ENCODE measurements at places on chromosomes 13 and 19.

DNA sequence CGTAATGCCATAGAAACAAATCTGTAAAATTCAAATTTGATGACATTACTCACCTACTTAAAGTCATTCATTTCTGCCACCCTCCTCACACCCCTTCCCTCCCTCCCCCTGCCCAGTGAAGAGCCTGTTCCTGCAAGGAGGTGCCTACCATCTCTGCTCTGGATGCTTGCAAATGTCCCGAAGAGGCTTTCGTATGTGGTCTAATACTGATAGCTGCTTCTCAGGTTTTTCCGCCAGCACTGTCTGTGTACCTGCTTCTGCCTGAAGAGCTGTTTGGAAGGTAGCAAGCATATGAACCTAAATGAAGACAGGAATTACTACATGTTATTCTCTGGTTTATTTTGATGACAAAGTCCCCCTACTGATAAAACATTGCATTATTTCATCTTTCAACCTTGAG lies 57.1 kb downstream of the GPALPP1 start:
- no peak for DNase-seq

DNA sequence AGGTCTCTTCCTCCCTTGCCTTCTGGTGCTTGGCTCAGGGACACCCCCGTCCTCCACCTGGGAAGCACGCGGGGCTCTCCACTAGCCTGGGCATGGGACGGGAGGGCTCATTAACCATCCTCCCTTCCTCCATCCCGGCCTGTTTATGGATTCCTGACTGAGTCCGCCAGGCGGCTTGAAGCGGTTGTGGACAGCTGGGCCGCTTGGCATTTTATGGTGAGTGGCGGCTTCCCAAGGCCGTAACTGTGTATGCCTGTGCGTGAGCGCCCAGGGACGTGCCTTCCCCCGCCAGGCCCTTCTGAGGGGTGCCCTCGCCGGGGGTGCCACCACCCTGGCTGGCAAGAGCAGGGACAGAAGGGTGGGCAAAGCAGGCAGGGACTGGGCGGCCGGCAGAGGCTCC lies 202.8 kb downstream of the URI1 start:
- no peak for DNase-seq

- DNase-seq: no peak
These were observed 8.3 kb upstream of the ZNF653 start for GRCh38 chr19:11513946-11514345.

DNA sequence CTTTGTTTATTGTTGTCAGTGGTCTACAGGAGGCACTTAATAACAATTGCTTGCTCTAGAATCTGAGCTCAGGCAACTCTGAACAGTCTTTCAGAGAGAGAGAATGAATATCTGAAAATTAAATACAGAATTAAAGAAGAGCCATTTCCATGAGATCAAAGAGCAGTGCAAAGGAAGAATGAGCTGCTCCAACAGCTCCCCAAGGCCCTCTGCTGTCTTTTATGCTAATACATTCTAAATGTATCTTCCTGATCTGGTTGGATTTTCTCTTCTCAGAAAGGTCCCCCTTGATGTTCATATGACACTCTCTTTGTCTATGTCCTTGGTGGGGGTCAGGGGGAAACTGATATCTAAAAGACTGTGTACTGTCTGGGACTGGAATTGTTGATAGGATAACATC lies 1029.6 kb downstream of the PCDH9 start:
- no peak for DNase-seq

DNA sequence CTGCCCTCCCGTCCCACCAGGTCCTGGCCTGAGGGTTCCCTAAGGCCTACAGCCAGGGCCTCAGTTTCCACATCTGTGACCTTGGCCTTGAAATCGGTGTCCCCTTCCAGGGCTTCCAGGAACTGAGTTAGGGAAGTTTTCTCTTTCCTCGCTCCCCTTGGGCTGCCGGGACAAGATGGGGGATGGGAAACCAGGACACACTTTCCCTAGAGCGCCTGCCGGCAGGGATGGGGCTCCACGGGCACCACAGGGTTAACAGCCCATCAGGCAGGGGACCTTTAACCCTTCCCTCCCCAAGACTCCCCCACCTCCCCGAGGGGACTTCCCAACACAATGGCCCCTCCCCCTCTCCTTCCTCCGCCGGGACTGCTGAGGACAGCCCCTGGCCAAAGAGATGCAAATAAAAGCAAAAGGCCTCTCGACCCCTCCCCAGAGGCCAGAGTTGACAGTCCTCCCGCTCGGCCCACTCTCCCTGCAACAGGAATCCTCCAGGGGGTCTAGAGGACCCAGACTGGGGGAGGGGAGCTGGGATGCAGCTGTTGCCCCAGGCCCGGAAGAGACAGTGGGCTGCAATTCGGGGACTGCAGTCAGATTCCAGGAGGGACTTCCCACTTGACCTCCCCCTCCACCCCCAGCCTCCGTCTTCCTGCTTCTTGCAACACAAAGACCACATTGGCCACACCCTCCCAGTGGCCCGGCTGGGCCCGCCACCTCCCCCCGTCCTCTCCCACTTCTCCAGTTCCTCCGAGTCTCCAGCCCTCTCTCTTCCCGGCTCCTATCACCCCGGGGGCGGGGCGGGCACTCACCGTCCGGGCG lies 3.4 kb downstream of the BBC3 start:
- DNase-seq: peak; percentile 64

All from activated T-helper 1 cell treated with anti-CD3 and anti-CD28 coated beads, Interleukin-12 subunit alpha, Interleukin-12 subunit beta, Interleukin-2, Interleukin-4 antibody, amounts not matched to agents 30 ng/mL and 10 ng/mL and 1 ng/mL, durations not matched to agents 14 hours and 24 hours and 36 hours (primary cell).